NCI-H460 (cell line): ENCODE measurements at places on chromosomes 5 and 9. TPM values are rescaled to one million over a fixed set of nuclear protein-coding genes. Genes with fewer than 3 reads are reported as not detected.

DNA sequence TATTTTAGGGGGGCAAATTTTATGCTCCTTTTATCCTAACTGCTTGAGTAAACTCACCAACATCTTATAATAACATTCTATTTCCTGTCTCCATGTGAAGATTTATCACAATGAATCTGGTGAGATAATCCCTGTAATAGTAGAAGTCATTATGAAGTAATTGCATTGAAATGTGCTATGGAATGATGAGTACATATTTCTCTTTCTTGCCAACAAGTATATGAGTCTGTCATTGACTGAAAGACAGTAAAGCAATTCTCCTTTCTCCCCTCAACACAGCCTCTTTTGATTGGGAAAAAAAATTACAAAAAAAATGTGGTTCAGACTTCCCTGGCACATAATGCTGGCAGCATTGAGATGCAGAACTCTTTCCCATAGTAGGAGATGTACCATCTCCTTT lies 459.2 kb upstream of the RGMB start:
- no peak for DNase-seq

DNA sequence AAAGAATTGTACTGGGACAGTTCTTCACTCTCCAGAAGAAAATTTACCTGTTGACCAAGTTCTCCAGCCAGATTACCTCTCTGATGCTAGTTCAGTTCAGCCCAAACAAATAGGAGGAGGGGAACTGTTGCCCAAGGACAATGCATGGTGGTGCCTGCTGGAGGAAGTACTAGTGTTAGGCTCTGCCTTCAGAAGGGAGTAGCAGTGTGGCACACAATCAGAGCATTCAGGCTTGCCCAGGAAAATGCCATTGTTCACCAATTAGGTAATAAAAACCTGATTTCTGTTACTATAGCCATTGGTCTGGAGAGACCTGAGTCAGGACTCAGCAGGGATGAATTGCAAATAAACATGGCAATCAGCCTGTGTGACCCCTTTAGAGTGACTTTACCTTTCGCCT lies 720.8 kb upstream of the ZNF608 start:
- no peak for DNase-seq

DNA sequence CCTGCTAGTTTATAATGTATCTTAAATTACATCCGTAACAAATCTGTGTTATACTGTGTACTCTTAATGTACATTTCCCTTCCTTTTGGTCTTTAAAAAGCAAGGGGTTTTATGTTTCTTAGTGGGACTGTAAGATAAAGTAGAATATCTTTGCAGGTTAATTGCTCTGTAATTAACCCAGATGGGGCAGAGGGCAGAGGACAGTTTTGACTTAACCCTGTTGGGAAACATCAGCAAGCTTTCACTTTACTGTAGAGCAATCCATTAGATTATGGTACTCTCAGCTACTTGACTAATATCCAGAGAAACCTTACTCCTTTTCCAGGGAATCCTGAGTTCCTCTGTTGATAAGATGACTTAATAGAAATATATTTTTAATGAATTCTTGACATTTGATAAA lies 74.3 kb downstream of the TLE4 start:
- DNase-seq: no peak

TENT4A gene
- total RNA-seq: 14.5 and 17.7 TPM in 2 replicates

- DNase-seq: no peak
Observed at GRCh38 chr5:169248996-169249395, 51.9 kb downstream of the SLIT3 start.

SHB gene
- total RNA-seq: 12.5 and 14.3 TPM in 2 replicates

DNA sequence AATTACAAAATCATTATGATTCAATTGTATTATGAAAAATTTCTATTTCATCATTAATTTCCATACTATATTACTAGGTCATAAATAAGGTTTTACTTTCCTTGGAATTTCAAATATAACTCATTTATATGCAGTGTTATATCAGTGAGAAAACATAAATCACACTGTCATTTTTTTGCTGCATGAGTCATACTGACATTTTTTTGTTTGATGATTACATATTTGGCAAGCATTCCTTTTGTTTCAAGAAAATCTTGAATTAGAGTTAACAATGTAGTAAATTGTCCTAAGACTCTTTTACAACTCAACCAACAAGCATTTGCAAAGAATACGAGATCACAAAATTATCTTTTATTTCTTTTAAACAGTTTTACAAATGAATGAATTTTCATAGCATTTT lies 298.4 kb upstream of the SEMA6A start:
- no peak for DNase-seq

HBEGF gene
- 5.4 and 6.1 TPM in 2 replicates for total RNA-seq

DNA sequence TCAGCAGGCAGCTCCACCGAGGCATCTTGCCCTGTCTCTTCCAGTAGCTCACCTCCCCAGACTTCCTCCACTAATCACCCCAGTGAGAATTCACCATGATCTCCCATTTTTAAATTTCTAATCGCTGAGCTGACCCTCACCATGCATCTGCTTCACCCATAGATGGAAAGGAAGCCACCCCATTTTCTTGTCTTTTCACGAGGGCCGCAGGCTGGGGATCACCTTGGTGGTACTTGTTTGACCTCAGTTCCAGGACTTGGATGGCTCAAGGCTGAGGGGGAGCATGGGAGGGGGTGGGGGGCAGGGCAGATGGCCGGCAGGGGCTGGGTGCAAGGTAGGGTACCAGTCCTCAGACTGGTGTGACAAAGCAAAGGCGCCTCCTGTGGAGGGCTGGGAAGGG lies 3.6 kb downstream of the PROP1 start:
- no peak for DNase-seq

GRCh38 chr5:132474881-132475496 lies 15.6 kb downstream of the IRF1 start:
- no peak for DNase-seq

IFNB1 gene
- not detected in 2 replicates for total RNA-seq

GRCh38 chr9:109158651-109159050 lies 8.4 kb downstream of the FRRS1L start:
- no peak for DNase-seq

DNA sequence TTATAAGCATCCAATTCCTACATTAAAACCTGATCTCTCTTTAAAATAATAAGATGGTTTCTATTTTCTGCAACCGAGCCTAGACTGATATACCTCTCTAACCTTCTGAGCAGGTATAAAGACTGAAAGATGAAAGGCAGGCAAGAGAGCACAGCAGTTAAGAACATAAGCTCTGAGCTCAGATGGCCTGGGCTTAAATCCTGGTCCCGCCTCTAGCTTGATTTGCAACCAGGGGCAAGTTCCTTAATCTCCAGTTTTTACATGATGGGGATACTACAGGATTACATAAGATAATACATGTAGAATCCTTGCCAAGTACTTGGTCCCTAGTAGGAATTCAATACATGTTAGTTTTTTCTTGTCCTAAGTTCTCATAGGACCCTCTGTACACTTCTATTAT lies 33.9 kb downstream of the SLC24A2 start:
- DNase-seq: no peak

SPEF2 gene
- 2.7 and 2.9 TPM in 2 replicates for total RNA-seq

DNA sequence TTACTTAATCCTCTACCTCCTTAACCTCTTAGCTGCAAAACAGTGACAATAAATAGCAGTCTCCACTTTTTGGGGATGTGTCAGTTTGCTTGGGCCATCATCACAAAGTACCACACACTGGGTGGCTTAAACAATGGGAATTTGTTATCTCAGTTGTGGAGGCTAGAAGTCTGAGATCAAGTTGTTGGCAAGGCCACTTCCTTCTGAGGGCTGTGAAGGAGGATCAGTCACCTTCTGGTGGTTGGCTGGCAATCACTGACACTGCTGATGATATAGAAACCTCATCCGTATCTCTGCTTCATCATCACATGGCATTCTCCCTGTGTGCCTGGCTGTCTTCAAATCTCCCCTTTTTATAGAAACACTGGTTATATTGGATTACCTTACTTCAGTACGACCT lies 187.1 kb upstream of the TBC1D2 start:
- DNase-seq: no peak

- DNase-seq: no peak
Observed at GRCh38 chr5:126456217-126456820, 33.1 kb downstream of the GRAMD2B start.

DNA sequence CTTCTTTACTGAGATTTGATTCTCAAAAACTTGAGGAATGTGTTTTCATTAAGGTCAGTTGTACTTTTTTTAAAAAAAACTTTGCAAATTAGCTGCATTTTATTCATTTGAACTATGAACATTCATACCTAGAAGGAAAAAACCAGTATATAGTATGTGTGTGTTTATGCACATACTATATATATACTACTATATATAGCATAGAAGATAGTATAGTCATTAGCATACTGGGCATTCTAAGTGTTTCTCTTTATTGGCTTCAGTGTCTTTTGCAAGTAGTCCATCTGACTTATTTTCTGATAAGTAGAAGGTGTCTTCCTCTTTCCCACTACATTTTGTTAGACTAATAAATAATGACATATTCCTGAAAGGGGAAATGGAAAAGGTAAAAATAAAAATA lies 33.0 kb downstream of the ELOVL7 start:
- DNase-seq: no peak

GRCh38 chr5:168219515-168220410 lies 71.7 kb upstream of the WWC1 start:
- peak; percentile 75 for DNase-seq

DNA sequence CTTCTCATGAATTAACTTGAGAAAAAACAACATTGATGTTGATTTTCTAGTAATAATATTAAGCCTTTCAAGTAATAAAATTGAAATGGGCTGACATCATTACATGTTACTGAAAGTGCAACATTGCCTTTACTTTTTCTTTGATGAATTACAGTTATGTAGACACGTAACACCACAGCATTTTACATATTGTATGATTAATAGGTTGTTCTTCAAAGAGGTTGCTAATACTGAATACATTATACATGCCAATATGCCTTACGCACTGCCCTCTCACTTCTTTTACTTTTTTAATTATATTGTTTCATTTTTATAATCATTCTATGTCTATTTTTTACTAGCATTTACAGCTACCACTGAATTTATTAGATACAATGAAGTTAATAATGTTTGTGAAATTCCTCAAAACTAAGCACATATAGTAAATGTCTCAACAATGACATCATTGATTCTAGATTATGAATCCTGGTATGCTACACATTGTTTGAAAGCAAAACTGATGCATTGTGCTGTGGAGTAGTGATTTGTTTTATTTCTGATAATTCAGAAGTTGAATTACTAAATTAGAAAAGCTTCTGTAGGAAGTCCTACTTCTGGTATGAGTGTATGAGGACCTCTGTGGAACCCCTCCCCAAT lies 464.4 kb upstream of the IZUMO3 start:
- no peak for DNase-seq

DNA sequence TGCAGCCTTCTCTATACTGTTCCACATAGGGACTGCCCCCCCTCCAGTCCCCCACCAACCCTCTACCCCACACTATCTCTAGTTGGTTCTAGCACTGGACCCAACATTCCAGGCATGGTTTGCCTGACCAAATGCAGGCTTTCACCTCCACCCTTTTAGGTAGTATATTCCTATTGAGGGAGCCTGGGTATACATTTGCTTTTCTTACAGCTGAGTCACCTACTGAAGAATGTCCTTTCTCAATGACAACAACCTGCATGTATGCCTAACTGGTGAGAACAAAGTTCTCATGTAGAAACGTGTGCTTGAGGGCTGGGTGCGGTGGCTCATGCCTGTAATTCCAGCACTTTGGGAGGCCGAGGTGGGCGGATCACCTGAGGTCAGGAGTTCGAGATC lies 8.2 kb downstream of the TNIP1 start:
- DNase-seq: peak; percentile 24

DNA sequence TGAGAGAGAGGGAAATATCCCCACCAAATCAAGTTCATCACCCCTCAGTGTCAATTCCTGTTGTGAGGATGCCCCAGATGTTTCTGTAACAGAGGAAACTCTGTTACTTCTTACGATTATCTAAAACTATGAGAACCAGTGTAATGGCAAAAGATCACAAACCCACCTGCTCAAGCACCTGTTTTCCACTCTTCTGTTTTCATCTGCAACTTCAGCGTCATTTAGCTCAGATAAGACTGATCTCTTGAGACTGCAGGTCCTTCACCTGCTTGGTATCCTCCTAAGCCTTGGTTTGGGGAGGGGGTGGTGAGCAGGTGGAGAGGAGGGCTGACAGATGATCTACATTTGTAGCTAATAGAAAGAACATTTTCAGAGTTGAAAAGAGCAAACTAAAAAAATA lies 229.3 kb downstream of the SLF1 start:
- no peak for DNase-seq

MYOZ3 gene
- total RNA-seq: not detected in 2 replicates

- DNase-seq: no peak
Observed at GRCh38 chr5:115459855-115460341, 84.7 kb downstream of the FEM1C start.

GRCh38 chr5:84058561-84058960 lies 326.1 kb downstream of the EDIL3 start:
- DNase-seq: no peak

WDR31 gene
- 1.5 and 1.7 TPM in 2 replicates for total RNA-seq

DNA sequence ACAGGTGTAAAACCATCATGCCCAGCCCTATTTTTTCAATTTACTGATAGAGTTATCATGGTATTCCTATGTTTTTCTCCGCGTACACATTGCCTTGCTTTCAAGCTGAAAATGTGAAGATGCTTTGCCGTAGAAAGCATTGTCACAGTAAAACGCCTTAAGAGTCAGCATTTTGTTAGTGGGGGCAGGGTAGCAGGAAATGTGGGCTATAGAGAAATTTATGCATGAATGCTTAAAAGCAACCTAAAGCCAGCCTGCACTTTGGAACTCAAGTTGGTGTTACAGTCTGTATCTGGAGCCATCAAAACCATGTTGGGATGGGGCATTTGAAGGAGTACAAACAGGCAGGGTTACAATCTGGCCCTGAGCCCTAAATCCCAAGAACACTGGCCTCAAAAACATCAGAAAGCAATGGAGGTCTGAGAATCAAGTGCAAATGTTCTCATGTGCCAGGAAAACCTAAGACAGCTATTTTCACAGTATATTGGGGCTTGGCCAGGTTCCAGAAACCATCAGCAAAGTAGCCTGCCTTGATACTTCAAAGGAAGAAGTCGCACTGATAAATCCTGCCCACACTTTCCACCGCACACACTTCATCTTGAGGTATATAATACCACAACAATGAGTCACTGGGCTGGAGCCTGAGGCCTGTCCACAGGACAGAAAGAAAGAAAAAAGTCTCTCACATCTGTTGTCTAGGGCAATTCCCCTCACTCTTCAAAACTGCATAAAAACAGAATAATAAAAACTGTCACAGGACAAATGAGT lies 313.8 kb downstream of the ENC1 start:
- no peak for DNase-seq

DNA sequence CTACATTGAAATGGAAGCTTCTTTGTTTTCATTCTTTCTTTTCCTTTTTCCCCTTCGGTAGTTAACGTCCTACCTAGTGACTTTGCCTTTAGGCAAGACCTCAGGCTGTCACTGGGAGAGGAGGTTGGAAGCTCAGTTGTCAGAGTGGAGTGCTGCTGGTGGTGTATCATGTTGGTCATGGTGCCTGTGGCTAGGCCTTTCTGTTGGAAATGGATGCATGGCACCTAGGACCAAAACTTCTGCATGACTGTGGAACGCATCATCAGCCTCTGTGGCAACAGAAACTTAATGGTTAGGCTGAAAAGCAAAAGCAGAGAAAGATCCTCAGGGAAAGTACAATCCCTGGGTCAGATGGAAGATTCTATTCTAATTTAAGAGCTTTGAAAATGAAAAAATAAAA lies 57.9 kb downstream of the OSTF1 start:
- no peak for DNase-seq

PRLR gene
- total RNA-seq: not detected in 2 replicates

- no peak for DNase-seq
Observed at GRCh38 chr5:156677963-156678362, 172.1 kb upstream of the PPP1R2B start.

GRCh38 chr9:69250681-69251080 lies 74.3 kb upstream of the ENTREP1 start:
- no peak for DNase-seq
